ENCODE measurements at places on chromosomes 11 and 22. TPM values are rescaled to one million over a fixed set of nuclear protein-coding genes. Genes with fewer than 3 reads are reported as not detected.

DNA sequence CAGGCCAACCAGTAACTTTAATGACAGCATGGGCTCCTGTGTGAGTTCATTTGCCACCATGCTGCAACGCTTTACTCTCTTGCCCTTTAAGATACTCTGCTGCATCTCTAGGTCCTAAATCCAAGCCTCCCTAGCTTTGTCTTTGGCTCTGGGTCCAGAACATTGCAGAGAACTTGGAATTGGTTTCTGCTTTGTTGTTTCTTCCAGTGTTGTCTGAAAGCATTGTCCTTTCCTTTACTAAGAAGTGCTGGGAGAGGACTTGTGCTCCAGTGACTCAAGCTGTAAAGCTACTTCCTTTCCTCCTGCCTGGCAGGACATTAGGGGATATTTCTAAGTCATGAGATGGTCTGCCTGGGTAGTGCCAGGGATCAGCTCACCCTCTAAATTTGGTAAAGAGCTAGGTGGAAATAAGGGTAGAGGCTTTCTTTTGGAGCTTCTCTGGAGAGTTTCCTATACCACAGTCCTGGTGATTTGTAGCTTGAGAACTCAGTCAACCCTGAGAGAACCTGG lies 202.5 kb upstream of the CADM1 start:
- no peak for DNase-seq

GRCh38 chr22:39283322-39284141 lies 35.9 kb downstream of the RPL3 start:
- no peak for DNase-seq

GRCh38 chr11:645536-645935 lies 8.5 kb downstream of the DRD4 start:
- no peak for DNase-seq

DNA sequence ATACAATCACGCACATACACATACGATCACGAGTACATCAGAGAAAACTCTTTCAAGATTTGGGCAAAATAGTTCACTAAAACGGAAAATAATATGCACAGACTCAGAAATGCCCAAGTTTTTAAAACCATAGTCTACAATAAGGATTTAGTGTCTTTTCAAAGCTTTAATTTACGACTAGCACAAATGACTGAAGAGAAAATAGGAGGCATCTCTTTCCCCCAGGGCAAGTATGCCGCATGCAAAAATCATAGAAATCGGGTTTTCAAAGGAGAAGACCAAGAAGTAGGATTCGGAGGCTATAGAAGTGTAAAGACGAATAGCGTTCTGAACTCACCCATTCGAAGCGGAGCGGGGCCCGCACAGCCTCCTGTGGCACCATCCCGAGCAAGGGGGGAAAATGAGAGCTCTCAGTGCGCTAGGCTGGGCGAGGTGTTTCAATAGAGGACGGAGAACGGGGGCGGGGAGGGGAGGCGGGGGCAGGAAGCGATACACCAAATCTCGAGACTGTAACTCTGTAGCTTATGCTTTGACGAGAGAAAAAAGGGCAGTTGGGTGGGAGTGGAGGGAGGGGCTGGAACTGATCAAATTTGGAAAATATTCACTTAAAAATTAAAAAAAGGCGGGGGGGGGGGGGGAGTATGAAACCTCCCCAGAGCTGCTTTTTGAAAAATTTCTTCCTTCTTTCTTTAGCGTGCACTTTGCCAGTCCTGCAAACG lies 15.8 kb downstream of the BLID start:
- peak; percentile 22 for DNase-seq

The SAA4 gene
- polyA plus RNA-seq = not detected

DNA sequence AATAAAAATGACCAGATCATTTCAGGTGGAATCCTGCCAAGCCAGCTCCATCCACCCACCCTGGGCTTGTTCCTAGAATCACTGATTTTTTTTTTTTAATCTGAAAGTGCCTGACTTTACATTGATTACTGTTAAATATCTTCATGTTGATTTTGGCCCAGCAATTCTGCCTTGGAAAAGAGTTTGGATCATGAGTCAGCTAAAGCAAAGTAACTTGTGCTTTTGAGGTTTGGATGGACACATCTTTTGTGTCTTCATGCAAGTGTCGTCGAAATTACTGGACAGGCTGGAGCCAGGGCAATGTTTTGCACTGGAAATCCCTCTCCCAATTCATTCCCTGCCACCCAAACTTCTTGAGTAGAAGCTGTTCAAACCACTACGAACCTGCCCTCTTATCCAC lies 164.0 kb upstream of the SYT13 start:
- no peak for DNase-seq

The OR5M3 gene
- polyA plus RNA-seq = not detected

DNA sequence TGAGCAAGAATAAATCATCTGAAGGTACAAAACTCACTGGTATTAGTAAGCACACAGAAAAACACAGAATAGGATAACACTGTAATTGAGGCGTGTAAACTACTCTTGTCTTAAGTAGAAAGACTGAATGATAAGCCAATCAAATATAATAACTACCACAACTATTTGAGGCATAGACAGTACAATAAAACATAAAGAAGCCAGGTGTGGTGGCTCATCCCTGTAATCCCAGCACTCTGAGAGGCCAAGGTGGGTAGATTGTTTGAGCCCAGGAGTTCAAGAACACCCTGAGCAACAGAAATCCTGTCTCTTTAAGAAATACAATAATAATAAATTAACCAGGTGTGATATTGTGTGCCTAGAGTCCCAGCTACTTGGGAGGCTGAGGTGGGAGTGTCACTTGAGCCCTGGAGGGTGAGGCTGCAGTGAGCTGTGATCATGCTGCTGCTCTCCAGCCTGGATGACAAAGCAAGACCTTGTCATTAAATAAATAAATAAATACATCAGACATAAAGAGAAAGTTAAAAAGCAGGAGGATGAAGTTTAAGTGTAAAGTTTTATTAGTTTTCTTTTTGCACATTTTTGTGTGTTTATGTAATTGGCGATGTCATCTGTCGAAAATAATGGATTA lies 390.6 kb downstream of the DYNC2H1 start:
- DNase-seq = no peak

The MMP13 gene
- 0.07 TPM for polyA plus RNA-seq

GRCh38 chr11:2933375-2934020 lies 4.3 kb upstream of the PHLDA2 start:
- no peak for DNase-seq

Measured in large intestine (tissue), 12 donors.